CD4-positive, alpha-beta T cell treated with Interferon alpha-2 for 1 hour (primary cell): ENCODE measurements at places on chromosomes 5 and 9.
A peak's percentile ranks its signal among the peaks of the same experiment; 100 is the strongest.

DNA sequence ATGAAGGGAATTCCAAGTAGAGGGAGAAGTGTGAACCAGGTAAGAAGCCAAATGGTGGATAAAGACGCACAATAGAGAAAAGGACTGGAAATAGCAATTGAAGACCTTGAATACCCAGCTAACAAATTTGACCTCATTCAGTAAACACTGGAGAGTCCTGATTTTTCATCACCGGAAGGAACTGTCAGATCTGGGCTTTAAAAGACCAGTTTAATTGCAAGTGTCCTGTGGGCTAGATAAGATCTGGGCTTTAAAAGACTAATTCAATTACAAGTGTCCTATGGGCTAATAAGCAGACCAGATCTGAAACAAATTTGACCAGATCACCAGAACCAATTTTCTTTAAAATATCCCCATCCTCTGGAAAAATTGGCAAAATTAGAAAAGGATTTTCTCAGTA is 380.0 kb downstream of the ACTL7B start:
- DNase-seq = no peak

GRCh38 chr9:70747261-70747718 is 332.8 kb upstream of the KLF9 start:
- DNase-seq = no peak

DNA sequence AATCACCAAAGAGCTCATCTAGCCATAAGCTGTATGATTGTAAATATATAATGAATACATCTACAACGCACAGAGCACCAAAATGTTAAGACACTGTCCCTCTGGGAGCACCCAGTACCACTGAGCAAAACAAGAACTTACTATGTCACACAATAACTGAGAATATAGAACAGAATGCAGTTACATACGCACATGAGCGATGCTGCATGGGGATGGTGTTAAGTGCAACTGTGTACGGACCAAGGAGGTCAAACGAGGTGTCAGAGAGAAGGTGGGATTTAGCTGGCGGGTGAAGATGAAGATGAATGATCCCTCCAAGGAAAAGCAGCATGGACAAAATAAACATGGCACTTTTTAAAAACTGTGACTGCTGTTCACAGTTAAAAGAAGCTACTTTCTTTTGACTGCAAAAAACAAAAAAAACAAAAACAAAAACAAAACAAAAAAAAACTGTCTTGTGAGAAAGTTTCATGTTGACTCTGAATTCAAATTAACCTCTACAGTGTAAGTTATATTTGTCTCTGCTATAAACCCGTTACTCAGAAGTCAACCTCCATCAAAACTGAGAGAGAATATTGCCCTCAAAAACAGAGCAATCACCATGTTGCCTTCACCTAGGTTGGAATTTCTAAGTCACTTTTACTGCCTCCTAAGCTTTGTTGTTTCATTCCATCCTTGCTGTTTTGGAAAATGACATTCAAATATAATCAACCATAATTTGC is 169.6 kb upstream of the GNA14 start:
- DNase-seq = no peak

DNA sequence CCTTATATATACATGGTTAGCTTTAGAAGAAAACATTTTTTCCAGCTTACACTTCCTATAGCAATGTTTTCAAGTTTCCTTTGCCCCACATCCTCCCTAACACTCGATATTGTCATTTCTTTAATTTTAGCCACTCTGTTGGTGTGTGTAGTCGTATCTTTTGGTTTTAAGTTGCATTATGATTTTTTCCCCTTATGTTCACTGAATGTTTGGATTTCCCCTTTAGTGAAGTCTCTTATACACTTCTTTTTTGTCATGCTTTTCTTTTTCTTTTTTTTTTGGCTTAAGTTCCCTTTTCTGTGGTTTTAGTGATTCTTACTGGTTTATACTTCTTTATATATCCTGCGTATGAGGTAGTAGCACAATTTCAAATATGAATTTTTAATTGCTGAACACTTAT is 58.8 kb downstream of the KDM4C start:
- no peak for DNase-seq

DNA sequence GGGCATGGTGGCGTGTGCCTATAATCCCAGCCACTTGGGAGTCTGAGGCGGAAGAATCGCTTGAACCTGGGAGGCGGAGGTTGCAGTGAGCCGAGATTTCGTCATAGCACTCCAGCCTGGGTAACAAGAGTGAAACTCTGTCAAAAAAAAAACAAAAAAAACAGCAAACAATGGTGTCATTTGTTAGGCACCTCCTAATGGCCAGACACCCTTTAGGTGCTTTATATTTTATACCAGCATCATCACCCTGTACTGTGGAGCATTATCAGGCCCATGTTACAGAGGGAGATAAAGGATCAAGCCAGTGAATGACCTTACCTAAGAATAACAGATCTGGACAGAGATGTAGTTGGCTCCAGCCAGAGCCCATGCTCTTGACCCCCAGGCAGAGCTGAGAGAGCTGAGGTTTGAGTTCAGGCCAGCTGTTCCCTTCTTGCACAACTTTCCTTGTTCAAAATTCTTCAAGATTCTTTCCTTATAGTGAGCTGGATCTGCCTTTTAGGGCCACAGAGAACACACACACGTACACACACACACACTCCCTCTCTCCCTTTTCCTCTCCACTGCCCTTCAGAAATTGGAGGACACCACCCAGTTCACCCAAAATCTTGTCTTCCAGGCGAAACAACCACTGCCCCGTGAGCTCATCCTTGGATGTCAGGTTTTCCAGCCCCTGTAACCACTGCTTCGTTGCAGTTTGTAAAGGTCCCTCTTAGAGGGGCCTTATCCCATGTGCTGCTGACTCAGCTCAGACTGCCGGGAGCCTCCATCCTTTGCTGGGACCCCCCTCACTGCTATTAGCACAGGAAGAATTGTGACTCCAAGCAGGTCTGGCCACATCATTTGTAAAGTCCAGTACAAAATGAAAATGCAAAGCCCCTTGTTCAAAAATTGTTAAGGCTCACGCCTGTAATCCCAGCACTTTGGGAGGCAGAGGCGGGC is 10.4 kb upstream of the PTGES start:
- DNase-seq = no peak

- DNase-seq = no peak
Measured at GRCh38 chr5:170135796-170136490, 30.2 kb downstream of the FOXI1 start.

DNA sequence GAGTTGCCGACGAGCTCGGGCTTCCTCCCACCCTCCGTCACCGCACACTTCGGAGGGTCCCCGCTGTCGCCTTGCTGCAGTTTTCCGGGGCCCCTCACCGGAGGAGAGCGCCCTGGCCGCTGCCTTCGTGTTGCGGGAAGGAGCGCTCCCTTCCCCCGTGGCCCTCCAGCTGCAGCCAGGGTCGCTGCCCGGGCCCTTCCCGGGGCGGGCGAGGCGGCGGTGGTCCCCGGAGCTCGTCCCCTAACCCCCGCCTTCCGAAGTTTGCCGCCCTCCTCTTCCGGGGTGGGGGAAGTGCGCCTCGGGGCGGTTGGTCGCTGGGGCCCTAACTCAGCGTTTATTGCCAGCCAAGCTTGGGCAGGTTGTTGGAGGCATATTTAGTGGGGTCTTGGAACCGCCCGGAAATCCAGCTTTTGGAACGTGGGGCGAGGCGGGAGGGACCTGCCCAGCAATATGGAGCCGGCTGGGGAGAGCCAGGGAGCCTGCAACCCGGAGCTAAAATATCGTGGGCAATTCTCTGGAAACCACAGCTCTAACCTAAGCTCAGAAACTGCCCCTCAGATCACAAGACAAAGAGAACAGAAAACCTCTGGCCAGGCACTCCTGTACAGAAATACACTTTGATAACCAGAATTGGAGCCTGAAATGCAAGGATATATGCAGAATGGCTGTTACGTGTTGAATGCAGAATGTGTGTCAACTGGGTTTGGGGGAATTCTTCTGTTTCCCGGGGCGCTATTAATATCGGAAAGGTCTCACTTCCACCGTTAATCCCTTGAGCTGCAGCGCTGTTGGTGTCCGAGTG is 890 bp downstream of the PIK3R1 start:
- DNase-seq = peak; percentile 36

- DNase-seq = no peak
Measured at GRCh38 chr9:21558079-21558478, 76.0 kb upstream of the IFNE start.

DNA sequence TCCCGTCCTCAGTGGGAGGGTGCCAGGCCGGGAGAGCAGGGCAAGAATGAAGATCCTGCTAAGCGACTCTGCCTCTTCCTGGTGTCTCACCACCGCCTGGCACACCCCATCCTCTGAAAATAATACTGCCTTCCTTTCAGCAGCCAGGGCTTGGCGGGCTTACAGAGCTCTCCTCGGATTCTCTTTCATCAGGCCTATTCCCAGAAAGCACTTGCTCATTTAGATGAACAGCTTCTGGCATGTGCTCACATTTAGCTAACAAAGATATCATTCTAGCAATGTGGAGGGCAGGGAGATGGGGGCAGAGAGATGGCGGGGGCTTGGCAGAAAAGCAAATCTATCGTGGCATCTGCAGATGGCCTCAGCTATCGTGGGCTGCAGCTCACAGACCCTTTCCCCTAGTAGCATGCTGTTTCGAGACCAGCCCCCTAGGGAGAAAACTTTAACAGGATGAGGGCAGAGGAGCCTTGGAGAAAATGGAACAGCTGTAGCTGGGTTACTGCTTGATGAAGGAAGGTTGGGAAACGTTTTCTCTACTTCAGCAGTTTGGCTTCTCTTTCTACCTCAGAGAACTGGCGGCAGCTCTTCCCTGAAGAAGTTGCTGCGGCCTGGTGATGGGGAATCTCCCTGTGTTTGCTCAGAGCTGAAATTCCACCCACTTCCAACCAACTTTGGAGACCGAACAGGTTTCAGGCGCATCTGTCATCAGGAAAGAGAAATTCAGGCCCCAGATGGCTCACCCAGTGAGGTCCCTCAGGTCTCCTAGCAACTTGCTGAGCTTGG is 102.1 kb downstream of the TMEM174 start:
- no peak for DNase-seq

- DNase-seq = no peak
Measured at GRCh38 chr9:37486616-37487548, 1.1 kb downstream of the POLR1E start.

GRCh38 chr9:93659044-93659836 is 82.9 kb downstream of the PHF2 start:
- DNase-seq = no peak

DNA sequence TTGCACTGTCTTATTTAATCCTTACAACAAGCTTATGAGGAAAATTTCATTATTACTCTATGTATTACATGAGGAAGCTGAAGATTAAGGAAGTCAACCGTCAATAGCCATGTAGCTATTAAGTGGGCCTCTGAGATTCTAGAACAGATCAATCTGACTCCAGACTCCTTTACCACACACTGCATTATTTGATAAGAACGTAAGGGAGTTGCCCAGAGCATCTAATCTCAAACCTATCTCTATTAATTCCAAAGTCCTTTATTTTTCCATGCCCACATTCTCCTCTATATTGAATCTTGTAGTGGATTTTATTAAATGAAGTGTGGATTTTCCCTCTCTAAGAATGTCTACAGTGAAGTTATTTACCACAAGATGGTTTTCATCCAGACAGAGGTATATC is 118.2 kb upstream of the MTAP start:
- DNase-seq = no peak

GRCh38 chr9:117739624-117740347 is 35.6 kb downstream of the TLR4 start:
- DNase-seq = no peak

DNA sequence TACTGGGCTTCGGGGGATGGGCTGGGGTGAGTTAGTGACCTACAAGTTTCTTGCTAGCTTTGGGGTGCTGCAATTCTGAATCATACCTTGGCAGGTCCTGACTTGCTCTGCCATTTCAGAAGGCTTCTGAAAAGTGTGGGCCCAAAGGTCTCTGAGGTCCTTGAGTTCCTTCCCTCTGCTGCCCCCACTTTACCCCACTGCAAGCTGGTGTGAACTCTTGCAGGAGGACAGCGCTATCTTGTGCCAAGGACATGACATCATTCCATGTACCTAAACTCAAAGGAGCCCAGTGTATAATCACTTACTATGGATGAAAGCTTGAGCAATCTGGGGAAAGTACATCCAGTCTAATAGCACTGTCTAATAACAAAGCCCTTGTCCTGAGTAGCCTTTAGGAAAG is 157.4 kb downstream of the RMI1 start:
- DNase-seq = no peak

DNA sequence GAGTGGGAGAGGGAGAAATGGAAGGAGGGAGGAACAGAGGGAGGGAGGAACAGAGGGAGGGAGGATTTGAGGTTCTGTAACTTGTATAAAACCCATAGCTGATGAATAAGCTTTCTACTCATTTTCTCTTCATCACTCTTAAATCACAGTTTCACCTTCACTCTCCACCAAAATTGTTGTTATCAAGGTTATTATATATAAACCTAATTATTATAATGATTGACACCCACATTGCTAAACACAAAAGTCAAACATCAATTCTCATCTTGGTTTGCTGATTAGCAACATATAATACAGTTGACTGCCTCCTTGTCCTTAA is 229.0 kb upstream of the PAPPA start:
- no peak for DNase-seq

DNA sequence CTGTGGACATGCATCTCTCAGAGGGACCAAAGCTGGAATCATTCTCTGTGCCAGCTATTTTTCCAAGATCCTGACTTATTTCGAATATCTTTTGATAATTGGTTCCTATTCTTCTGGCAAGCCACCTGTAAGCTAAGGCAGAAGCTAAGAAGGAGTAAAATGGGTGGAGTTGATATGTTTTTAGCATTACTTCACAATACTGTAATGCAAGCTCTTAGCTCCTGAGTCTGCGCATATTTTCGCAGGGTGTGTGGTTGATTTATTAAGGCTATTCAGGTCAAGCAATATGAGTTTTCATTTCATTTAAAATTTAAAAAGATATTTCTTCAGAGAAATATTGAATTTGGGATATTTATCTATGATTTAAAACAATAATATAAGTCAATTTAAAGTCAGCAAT is 158.5 kb upstream of the ADAMTS16 start:
- no peak for DNase-seq

GRCh38 chr5:127758766-127759283 is 55.6 kb downstream of the CCDC192 start:
- no peak for DNase-seq
